Stimulated activated CD4-positive, alpha-beta T cell treated with anti-CD3 and anti-CD28 coated beads, Interleukin-15, amount 100 ng/mL, for 24 hours (primary cell): ENCODE measurements at places on chromosomes 16 and 17.

GRCh38 chr17:48621410-48622392, 4.5 kb downstream of the HOXB9 start:
- no peak for DNase-seq

DNA sequence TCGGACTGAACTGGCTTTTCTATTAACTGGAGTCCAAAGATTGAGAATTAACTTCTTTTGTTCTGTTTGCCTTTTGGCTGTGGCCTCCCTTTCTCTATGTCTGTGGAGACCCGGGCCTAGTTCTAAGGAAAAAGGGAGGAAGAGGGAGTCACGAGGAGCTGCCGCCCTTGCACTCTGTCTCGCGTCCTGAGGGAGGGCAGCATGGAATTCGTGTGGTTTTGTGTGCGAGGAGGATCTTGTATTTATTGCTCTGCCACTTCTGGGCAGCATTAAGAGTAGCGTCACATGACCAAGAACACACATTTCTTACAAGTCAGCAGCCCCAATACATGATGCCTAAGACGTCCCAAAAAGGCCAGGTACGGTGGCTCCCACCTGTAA, 23.6 kb downstream of the METTL22 start:
- no peak for DNase-seq

GRCh38 chr17:7173687-7174602, 5.2 kb downstream of the ASGR1 start:
- peak; percentile 68 for DNase-seq

DNA sequence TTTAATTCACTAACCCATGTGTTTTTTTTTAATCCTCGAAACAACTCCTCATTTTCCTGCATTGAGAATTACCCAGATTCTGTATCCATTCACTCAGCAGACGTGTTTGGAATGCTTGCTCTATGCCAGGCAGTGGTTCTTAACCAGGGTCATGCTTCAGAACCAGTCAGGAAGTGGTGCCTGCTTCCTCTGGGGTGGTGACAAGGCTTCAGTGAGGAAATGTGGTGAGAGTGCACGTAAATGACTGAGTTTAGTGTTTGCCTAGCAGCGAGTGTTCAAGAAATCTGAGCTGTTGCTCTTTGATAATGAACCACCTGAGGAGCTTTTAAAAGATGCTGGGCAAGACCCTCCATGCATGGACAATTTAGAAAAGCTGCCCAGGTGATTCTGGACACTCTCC, 9.9 kb downstream of the ZFP90 start:
- peak; percentile 14 for DNase-seq

DNA sequence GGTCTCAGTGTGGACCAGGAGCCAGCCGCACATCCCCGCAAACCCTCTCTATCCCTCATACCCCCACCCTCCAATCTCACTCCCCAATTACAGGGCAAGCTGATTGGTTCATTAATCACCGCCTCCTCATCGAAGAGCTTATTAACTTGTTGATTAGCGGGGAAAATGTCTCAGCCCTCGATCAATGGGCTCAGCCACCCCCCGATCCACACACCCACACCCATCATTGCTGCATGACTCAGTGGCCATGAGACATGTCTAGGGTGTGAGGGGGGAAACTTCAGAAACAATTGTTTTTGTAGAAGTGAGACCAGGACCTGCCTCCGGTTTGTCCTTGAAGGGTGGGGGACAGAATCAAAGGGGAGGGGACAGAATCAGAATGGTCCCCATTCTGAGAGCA, 2.5 kb upstream of the PYY start:
- DNase-seq, result no peak

DNA sequence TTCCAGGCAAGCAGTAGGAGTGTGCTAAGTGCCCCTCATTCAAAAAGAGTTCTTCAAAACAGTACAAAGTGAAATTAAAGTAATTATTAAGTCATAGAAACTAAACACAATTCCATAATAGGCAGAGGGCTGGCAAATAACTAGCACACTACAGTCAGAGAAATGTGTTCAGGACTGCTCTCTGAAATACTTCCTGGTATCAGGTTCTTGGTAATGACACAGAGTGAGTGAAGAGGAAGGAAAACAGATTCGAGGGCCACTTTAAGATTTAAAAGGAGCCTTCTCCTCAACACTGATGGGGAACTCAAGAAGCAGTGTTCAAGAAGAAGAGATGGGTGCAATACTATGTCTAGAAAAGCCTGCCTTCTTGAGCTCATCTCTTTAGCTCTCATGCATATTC, 139.2 kb downstream of the TOX3 start:
- DNase-seq, result no peak

DNA sequence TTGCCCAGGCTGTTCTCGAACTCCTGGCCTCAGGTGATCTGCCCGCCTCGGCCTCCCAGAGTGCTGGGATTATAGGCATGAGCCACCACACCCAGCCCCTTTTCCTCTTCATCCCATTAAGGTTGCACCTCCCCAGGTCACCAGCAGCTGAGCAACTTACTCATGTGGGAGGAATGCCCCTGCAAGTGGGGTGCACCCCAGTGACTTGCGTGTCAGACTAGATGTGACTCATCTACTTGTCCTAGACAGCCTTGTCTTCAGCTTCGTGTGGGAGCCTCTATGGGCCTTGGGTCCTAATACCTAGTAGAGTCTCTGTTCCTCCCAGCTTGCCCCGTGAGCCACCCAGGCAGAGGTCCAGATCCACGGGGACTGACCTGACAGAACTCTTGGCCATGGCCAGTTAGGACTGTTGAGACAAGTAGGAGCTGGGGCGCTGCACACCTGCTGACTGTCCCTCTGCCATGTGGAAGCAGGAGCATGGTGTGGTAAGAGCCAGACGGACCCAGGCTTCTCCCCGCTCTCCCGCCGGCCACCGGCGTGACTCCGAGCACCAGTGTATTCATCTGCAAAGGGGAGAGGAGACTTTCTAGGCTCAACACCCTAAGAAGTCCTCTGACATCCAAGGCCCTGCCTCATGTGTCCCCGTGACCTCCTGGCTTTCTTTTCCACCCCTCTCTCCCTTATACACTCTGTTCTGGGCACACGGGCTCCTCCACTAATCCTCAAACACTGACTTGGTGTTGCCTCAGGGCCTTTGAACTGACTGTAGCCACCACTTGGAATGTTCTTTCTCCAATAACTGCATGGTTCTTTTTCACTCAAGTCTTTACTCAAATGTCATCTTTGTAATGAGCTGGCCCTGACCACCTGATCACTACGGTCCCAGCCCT, 11.6 kb upstream of the CBX4 start:
- no peak for DNase-seq

DNA sequence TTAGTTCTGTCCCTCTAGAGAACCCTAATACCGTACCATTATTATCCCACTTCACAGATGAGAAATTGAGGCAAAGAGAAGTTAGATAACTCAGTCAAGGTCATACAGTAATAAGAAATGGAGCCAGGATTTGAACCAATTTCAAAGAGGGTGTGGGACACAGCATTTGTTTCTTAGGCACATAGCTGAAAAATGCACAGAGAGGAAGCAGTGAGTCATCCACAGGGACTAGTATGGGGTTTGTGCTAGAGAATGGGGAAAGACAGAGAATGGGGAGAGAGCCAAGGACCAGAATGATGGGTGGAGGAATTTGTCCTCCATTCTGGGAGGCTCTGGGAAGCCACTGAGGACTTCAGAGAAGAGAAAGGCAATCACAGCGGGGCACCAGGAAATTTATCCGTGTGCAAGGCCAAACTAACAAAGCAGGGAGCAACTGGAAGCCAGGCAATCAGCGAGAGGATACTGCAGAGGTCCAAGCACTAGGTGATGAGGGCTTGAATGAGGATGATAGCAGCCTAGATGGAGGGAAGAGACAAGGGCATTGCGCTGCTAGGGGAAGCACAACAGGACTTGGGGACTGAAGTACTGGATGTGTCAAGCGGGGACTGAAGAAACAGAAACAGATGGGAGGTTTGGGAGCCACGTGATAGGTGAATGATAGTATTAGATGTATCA, 78.1 kb upstream of the ZFHX3 start:
- DNase-seq, result no peak

- peak; percentile 41 for DNase-seq
Measured at GRCh38 chr16:70685938-70686375, at the start of gene MTSS2. MTSS2 (minus strand) TSS chr16:70686053; CDS start chr16:70685791, 262 bp downstream.

GRCh38 chr17:79721993-79722671, 8.6 kb upstream of the ENPP7 start:
- DNase-seq, result no peak

DNA sequence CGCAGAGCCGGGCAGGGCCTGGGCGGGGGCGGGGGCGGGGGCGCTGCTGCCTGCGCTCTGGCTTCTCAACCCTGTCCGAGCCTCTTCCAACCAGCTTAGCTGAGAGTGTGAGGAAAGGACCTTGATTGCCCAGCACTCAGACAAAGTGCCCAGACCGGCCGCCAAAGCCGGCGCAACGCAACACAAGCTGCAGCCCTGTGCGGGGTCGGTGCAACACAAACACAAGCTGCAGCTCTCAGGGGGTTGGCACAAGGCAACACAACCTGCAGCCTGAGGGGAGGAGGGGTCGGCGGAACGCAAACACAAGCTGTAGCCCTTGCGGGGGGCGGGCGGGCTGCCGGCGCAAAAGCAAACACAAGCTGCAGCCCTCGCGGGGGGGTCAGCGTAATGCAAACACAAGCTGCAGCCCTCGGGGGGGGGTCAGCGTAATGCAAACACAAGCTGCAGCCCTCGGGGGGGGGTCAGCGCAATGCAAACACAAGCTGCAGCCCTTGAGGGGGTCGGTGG, 60.0 kb downstream of the KLHDC4 start:
- DNase-seq, result no peak

GRCh38 chr17:33803199-33803685, 451.8 kb upstream of the CCL2 start:
- DNase-seq, result no peak

- DNase-seq, result no peak
Measured at GRCh38 chr17:8914554-8914953, 47.1 kb upstream of the PIK3R6 start.

DNA sequence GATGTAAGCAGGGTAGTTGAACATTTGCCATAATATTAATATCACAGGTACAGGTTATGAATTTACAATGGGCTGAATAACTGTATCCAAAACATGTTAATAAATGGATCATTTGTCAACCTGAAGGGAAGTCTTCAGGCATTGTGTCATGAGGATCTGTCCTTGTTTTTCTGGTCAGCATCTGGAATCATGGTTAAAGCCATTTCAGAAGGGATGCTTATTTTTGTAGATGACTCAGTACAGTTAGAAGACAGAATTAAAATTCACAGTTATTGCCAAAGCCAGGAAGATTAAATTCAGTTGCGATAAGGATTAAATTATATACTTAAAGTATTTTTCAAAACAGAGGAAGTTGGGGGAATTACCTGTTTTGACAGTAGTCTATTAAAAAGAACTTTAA, 8.0 kb downstream of the PSMD11 start:
- no peak for DNase-seq

- DNase-seq, result no peak
Measured at GRCh38 chr16:77499373-77500285, 64.8 kb upstream of the ADAMTS18 start.

DNA sequence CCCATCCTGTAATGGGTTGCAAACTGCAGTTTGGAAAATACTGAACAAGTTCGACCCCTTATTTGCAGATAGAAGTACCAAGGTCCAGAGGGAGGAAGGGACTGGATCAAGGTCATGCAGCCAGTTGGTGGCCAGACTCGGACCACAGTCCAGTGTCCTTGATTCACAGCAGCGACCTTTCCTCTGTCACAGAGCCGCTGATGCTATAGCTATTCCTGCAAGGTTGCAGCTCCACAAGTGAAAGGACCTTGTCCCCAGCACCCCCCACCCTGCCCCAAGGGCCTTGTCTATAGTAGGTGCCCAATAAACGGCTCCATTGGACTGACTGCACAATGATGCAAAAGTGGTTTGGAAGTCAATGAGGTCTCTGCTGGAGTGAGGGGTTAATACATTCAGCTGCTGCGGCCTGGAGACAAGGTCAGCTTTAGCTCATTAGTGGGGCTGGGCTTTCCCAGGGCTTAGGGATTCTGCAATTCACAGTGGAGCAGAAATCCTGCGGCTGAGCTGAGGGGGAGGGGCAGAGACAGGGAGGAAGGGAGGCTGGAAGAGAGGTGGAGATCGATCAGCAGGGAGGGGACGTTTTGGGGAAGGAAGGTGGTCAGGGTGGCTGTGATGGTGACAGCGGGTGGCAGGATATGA, 13.4 kb upstream of the CRHR1 start:
- no peak for DNase-seq

- no peak for DNase-seq
Measured at GRCh38 chr16:89845417-89845816, 17.1 kb downstream of the SPIRE2 start.

DNA sequence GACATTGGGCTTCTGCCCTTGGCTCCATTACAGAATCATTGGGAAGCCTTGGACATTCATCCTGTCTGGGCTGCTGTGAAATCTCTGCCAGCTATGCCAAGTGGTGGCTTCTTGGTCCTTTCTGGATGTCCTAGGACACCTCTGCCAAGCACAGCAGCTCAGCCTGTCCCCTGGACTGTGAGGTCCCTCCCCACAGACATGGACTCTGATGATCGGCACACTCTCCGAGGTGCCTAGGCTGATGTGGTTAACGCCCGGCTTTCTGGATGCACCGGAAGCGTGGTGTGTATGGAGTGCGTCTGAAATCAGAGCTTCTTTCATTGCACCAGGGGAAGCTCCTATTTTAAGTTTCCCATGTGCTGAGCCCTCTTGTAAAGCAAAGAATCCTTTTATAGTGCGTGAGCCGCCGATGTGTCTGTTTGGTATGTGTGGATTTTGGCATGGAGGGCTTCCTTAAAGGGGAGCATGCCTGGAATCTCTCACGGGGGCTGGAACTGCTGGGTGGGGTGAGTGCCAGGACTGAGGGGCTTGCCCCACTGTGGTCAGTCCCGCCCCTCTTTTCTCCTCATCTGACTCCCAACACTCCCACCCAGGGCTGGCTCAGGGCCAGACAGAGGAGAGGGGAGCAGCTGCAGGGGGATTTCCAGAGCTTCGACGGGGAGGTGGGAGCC, 7.0 kb upstream of the ARHGAP23 start:
- no peak for DNase-seq

DNA sequence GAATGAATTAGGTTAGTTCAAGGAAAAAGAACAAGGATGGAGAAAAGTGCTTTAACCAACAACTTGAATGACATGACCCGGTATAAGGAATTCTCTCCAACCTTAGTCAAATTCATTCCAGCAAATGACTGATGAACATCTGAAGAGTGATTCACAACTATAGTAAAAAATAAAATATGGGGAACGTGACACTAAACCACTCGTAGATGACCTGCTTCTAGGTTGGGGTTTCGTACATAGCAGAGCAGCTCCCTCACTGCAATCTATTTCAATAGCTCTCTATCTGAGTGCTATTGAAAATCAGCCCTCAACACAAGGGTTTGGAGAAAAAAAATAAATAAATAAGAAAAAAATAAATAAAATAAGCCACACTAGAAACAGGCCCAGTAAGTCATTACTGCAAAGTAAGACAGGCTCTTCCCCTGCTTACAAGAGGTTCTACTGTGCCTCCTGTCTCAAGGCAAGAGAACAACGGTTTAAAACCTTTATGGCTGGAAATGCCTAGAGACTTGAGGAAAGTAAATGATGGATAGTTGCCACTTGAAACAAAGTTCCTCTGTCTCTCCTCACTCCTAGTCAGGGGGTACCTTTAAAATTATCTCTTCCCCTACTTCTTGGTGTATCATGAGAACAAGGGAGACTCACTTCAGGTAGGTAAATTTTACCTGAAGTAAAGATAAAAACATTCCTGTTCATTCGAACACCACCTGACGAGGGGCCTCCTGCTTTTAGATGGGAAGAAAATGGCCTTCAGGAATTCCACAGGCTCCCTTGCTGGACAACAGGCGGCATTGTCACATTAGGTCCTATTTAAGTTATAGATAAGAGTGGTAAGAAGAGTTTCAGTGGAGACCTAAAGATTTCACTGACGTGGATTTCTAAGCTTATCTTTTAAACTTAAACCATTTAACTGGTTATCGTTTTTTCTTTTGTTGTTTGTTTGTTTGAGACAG, 20.5 kb downstream of the COG7 start:
- no peak for DNase-seq

- DNase-seq, result no peak
Measured at GRCh38 chr17:50125420-50125997, 4.5 kb downstream of the SAMD14 start.
